Activated naive CD4-positive, alpha-beta T cell (primary cell): ENCODE measurements at places on chromosomes 11 and 22.

DNA sequence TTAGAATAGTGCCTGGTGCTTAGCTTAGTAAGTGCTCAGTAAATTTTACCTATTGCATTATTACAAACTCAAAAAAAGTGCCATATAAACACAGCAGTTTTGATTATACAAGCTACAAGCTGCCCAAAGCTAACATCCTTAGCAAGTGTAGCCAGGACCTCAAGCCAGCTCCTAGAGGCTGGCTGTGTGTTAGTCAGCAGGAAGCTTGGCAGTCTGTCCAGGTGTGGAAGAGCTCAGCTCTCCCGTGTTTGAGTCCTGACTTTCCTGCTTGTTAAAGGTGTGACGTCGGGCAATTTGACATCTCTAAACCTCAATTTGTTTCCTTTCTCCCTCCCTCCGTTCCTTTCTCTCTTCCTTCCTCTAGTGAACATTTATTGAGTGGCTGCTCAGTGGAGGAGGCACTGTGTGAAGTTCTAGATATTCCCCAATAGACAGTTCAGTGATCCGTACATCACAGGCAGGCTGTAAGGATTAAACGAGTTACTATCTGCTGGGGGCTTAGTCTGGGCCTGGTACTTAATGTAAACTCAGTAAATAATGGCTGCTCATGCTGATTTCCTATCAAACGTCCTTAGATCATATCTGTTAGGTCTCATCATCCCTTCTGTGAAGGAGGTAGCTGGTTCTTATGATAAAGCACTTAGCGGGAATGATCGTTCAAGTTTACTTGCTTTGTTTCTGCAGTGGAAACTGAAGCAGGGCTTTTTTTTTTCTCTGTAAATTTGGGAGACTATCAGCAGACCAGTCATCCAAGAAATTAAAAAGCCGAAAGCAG is 68.7 kb downstream of the PRR5L start:
- DNase-seq, result no peak

DNA sequence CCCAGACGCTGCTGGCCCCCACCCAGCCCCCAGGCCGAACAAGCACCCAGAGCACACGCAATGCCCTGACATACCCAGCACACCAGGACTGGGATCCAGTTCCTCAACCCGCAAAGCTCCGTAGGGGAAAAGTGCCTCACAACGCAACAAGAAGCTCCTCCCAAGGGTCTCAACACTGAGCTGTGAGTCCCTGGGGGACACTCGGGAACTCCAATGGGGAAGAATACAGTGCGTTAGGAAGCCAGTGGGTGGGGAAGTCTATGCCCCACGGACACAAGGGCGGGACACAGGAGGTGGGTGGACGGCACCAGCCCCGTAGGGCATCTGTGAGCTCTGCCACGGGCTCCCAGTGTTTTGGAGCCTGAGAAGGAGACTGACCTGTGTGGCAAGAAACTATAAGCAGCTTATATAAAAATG is 1.6 kb downstream of the DEAF1 start:
- DNase-seq, result no peak

DNA sequence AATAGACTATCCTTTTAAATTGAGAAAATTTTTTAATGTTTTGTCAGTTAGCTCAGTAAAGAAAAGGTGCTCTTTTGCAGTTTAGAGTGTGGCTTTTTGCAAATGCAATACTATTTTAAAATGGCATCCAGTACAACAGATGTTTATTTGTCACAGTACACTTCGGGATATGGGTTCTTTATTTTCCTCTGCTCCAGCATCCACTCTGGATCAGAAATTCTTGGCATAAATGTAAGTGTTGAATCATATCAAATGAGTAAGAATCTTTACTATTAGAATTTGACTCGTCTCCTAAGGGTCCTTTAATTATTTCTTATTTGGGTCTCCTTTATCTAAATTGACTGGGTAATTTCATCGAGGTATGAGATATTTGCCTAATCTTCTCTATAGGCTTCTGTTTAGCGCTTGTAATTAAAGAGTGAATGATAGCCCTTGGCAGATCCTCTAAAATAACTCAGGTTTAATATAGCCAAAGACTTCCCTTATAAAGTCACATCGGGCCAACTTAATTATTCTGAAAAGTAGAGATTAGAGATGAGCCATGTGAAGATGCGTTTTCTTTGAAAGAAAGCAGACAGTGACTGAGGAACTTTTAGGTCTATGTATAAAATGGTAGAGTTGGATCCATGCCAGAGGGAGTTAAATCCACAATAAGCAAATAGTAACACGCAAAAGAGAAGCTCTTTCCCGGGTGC is 132.7 kb downstream of the CASP12 start:
- DNase-seq, result no peak

GRCh38 chr11:122127020-122127419 is 11.0 kb upstream of the BLID start:
- no peak for DNase-seq

GRCh38 chr11:30326114-30326778 is 3.3 kb downstream of the ARL14EP start:
- no peak for DNase-seq

DNA sequence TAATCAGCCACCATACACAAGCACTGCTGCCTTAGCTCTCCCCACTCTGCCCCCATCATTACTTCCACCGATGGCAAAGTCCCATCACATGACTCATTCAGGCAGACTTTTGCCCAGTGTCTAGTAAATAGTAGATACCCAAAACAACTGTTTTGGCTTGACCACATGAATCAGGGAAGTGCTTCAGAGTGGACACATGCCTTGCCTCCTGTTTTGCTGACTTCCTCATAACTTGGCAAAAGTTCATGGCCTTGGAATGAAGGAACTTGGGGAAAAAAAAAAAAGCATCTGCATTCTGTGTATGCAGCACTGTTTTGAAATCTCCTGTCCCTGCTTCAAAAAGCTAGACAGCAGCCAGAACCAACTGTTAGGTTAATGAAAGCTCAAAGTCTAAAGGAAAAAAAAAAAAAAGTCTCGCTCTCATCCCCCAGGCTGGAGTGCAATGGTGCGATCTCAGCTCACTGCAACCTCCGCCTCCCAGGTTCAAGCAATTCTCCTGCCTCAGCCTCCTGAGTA is 335.3 kb downstream of the FAM181B start:
- no peak for DNase-seq
